ENCODE measurements at places on chromosomes 5 and 9.

- no peak for DNase-seq
These were observed 1048.7 kb upstream of the WWC1 start for GRCh38 chr5:167242701-167243100.

- no peak for DNase-seq
These were observed 35.4 kb downstream of the GDNF start for GRCh38 chr5:37804401-37804800.

- no peak for DNase-seq
These were observed 104.1 kb downstream of the CMYA5 start for GRCh38 chr5:79793722-79794121.

DNA sequence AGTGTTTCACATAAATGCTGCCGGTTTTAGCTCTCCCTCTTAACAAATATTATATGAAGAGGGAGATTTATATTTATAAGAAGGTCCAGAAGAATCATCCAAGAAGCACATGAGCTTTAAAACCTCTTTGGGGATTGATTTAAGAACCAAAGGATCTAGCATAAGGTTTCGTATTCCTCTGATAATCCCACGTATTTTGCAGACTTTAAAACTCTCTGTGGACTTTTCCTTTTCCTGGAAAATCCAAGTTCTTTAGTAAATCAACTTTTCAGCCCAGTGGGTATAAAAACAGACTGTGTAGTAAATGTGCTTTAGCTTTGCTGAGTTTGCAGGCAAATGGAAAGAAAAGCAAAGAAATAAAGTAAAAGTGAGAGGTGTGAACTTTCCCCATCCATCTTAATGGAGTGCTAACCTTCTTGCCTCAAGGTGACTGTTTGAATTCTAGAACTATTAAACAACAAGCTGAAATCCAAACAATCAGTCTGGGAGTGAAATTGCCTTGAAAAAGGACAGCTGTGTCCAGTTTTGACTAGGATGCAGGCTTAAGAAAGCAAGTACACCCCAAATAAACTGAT is 363.4 kb upstream of the SLC24A2 start:
- DNase-seq = no peak

- DNase-seq = no peak
These were observed 28.1 kb downstream of the NDUFA8 start for GRCh38 chr9:122131401-122132001.

GRCh38 chr9:68546596-68547390 is 6.1 kb upstream of the TMEM252 start:
- DNase-seq = no peak

- no peak for DNase-seq
These were observed 10.4 kb downstream of the NFIB start for GRCh38 chr9:14303521-14303920.

- DNase-seq = no peak
These were observed 218.5 kb downstream of the SPOCK1 start for GRCh38 chr5:137280656-137281055.

DNA sequence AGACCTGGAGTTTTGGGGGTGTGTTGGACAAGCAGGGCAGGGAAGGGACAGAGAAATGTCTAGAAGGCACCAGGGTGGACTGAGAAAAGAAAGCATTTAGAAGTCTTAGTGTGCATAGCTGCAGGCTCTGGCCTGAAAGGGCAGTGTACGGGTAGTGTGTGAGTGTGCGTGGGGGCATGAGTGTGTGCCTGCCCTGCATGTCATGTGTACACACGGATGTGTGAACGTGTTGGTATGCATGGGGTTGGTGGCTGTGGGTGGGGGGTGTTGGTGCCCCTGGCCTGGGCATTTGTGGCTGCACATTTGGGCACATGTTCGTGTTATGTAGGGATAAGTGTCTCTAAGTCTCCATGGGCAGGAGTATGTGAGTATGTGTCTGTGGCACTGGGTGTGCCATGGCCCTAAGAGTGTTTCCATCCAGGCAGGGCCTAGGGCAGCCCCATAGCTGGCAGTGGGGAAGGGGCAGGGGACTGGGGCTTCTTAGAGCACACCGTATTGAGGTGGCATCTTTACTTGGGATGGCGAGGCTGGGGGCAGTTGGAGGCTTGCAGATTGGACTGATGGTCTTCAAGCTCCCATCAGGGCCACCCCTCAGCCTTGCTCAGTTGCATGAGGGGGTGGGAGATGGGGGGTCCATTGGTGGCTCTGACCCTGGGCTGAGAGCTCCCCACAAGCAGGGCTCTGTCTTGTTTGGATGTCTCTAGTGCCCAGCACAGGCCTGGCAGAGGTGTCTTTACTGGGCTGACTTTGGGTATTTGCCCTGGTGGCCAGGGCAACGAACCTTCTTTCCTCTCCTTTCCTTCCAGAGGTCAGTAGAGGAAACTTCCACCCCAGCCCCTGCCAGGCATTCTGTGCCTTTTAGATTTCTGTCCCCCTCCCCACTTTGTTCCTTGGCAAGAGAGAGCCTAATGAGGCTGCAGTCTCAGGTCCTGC is 15.0 kb downstream of the PSD2 start:
- DNase-seq = no peak

DNA sequence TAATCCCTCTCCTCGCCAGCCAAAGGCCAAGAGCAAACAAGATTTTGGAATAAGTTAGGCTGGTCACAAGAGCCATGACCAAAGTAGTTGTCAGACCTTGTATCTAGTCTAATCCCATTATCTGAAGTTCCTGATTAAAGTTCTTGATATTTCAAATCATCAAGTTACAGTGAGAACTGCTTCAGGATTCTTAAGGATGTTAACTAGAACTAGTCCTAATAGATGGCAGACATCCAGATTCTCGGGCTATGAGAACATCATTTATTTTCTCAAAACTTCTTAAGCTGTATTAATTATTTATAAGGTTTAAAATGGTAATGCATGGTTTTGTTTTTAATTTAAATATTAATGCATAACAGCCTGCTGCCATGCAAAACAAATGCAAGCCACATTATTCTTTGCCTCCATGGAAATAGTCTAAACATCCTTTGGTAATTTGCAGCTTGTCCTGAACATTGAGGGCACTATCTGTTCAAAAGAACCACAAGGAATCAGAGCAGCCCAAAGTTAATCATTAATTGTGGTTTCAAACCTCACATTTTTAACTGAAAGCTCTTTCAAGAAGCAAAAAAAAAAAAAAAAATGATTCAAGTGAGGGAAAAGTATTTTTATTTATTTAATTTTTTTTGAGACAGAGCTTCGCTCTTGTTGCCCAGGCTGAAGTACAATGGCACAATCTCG is 95.1 kb downstream of the TTC39B start:
- no peak for DNase-seq

GRCh38 chr5:157993986-157994691 is 135.2 kb upstream of the CLINT1 start:
- DNase-seq = no peak

DNA sequence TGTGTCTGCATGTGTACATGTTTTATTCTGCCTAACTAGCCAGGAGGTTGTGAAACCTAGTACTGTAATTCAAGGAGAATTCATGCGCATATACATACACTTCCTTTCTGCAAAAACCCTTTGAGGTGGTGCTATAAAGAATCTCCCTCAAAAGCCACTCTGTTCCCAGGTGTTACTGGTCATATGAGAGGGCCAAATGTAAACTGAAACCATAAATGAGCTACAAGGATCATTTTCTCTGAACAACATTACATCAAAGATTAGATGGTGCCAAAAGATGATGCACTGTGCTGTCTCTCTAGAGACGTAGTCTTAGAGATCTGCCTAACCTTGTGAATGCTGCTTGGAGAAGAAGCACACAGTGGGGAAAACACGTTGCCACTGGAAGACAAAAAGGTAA is 15.7 kb downstream of the NREP start:
- no peak for DNase-seq

DNA sequence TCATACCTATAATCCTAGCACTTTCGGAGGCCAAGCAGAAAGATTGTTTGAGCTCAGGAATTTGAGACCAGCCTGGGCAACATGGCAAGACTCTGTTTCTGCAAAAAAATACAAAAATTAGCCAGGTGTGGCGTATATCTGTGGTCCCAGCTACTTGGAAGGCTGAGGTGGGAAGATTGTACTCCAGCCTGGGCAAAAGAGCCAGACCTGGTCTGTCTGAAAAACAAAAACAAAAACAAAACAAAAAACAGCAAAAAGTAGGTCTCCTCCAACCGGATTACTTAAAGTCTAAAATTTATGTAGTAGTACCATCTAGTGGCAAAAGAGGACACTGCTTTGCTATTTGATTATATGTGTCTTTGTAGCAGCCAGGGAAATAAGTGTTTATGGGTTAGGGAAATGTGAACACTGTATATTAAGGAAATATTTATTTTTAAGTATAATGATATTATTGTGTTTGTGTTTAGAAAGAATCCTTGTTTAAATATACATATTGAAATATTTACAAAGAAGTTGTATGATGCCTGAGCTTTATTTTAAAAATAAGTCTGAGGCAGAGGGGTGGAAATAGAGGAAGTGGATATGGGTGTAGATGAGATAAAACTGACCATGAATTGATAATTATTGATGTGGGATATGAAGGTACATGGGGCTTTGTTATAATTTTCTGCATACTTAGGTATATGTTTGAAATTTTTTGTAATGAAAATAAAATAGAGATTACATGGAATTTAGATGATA is 20.0 kb downstream of the APC start:
- no peak for DNase-seq

DNA sequence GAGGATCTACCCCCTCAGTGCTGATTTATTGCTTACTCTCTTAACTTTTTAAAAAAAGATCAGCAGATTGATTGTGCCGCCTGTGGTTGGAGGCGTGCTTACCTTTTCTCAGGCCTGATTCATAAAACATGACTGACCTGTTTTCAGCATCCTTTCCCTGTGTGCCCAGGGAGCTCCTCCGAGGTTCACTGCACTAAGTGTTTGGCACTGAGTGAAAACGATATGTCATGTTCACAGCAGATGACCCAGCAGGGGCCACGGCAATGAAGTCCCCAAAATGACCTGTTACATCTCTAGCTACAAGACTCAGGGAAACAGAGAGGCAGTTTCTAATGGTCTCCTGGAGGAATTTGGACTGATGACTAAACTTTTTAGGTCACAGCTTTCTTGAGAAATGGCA is 69.9 kb downstream of the INSYN2B start:
- no peak for DNase-seq

DNA sequence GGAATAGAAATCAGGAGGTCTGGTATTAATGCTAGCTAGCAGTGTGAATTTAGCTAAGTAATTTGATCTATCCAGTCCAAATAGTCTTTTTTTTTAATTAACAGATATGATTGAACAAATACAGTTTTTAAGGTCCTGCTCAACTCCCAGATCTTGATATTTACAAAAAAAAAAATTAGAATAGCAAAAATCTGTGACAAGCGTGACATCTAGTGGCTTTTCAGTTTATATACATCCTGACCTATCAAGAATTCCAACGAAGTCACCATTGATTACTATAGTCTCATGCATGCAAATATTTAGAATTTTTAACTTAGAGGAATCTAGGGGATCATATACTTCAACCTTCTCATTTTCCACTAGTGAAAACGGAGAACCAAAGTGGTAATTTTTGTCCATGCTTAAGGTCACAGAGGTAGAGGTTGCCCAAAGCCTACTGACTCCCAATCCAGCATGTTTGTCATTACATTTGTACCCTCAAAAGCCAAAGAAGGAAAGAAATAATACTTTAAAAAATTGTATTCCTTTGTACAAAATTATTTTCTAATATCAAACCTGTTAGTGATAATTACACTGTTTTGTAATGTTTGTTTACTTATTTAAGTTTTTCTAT is 17.6 kb upstream of the TARS1 start:
- DNase-seq = no peak

GRCh38 chr5:169494383-169494935 is 89.1 kb upstream of the SPDL1 start:
- DNase-seq = no peak

- DNase-seq = no peak
These were observed 51.1 kb downstream of the C9orf152 start for GRCh38 chr9:110156902-110157301.

GRCh38 chr9:133362359-133363044 is 6.2 kb downstream of the SURF2 start:
- no peak for DNase-seq

GRCh38 chr5:41878173-41878572 is 7.9 kb upstream of the OXCT1 start:
- no peak for DNase-seq

- no peak for DNase-seq
These were observed 10.2 kb upstream of the STING1 start for GRCh38 chr5:139492700-139493192.

Measured in activated CD4-positive, alpha-beta T cell treated with anti-CD3 and anti-CD28 coated beads, Interleukin-2, amount 50 U/mL, for 48 hours (primary cell).